ENCODE measurements at places on chromosomes 5 and 9.

- DNase-seq, result no peak
These were observed 1034.0 kb downstream of the TLE4 start for GRCh38 chr9:80605793-80606192.

DNA sequence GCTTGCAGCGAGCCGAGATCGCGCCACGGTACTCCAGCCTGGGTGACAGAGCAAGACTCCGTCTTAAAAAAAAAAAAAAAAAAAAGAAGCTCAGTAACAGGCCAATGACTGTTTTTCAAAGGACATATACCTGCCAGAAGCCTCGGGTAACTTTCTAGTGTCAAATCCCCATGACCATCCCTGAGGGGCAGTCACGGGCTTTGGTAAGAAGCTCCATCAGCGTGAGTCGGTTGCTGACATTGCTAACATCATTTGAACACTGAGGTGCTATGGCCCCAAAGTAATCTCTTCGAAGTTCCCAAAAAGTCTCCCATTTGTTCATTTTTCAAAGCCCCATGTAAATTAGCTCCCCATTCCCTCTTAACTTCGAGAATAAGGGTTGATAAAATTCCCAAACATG, 11.6 kb downstream of the NAIP start:
- no peak for DNase-seq

DNA sequence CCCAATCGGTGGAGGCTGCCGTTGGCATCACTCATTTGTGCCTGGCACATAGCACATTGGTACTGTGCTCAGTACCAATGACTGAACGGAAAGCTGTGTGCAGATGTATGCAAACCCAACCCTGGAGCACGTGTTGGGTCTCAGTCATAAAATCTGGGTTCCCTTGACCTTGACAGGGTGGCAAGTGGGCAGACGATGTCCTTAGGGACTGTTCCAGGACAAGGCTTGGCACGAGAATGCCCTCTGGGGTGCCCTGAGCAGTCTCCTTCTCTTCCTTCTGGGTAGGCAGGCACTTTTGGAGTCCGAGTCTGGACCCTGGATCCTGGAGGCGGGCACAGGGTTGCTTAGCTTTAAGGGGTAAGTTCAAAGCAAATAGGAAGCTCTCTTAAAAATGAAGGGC, 75.8 kb downstream of the MACROH2A1 start:
- no peak for DNase-seq

GRCh38 chr9:72773570-72773969, 179.3 kb downstream of the ALDH1A1 start:
- no peak for DNase-seq

- DNase-seq, result no peak
These were observed 309.0 kb upstream of the FBXL7 start for GRCh38 chr5:15191012-15191411.
